ENCODE measurements at places on chromosomes 16 and 17.

DNA sequence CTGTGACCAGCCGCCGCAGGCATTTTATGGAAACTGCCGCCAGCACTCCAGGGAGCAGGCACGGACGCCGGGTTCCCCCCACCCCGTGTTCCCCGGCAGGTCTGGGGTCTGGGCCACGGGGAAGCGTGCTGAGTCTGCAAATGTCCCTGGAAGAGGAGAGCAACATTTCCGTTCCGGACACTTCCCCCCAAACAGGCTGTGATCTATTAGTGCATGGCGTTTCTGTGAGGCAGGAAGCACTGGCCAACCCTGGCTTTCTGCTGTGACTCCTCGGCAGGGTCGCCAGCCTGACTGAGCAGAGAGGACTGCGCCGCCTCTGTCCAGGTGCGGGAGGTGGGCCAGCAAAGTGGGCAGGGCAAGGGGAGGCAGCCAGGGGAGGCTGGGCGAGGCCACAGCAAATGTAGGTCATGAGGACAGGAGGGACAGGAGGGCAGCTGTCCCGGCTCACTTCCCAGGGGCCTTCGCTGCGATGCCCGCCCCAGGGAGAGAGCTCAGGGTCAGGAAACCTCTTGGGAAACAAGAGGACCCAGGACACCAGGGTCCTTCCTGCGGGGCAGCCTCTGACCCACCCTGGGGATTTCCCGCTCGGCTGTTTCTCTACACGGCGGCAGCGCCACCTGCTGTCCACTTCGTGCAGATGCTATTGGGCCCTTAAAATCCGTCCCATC lies 9.5 kb downstream of the FOXF1 start:
- H3K27me3 ChIP-seq = no peaks in the 10 kb centered on the region
- H3K36me3 ChIP-seq = no peaks in the 10 kb centered on the region
- no peak overlapping the region for H3K4me3 ChIP-seq
- H3K27ac ChIP-seq = no peak overlapping the region

GRCh38 chr16:68372806-68373205 lies 62.0 kb downstream of the PRMT7 start:
- DNase-seq = no peak
- H3K36me3 ChIP-seq = no peaks in the 10 kb centered on the region
- H3K4me1 ChIP-seq = peaks cover 38% of the 10 kb centered on the region
- H3K27me3 ChIP-seq = no peaks in the 10 kb centered on the region

DNA sequence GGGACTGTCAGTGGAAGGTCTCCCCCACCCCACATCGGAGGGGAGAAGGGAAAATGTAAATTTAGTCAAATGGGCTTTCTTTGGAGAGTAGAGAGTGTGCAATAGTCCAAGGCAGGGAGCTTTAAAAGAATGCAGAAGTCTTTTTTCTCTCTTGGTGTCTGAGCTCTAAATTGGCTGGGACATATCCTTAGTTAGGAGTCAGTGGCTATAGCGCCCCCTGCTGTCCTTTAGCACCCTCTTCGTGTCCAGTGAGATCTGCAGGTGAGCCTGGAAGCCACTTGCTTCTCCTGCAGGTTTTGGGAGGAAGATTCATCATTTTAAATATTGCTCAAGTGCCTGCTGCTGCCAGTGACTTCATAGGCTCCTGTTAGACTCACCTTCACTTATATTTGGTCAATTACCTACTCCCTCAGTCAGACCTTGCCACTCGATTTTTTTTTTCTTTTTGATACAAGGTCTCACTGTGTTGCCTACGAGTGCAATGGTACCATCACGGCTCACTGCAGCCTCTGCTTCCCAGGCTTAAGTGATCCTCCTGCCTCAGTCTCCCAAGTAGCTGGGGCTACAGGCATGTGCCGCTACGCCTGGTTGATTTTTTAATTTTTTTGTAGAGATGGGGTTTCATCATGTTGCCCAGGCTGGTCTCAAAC lies 174.8 kb downstream of the PRKCB start:
- no peaks in the 10 kb centered on the region for H3K36me3 ChIP-seq
- no peaks in the 10 kb centered on the region for H3K27me3 ChIP-seq
- no peak overlapping the region for H3K27ac ChIP-seq
- DNase-seq = peak; percentile 68
- peaks cover 43% of the 10 kb centered on the region for H3K4me1 ChIP-seq

DNA sequence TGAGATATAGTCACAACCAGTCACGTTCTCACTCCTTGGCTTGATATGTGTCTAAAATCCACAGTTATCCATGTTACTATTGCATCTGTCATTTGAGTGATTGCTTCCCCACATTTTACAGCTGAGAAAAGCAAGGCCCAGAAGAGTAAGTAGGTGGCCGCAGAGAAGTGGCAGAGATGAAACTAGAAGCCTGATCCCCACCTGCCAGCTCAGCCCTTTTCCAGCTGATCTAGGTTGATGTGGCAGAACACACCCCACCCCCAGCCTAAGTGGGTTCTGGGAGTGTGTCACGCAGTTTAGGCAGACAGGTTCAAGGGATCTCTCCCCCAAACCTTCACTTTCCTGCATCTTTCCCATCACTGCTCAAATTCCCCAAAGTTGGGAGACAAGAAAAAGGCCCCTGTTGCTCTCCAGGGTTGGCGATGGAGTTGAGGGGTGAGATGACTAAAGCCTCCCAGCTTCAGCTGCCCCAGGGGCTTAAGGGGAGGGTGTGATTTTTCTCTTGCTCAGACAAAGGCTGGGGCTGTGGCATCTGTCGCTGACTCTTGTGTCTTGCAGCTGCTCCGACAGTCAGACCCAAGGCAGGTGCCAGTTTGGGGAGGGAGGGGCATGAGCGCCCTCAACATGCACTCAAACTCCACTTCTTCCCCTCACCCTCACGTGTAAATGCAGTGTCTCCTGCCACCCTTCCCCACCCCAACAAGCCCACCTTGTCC lies 48.9 kb upstream of the LHX1 start:
- H3K36me3 ChIP-seq = no peaks in the 10 kb centered on the region
- no peak overlapping the region for H3K27ac ChIP-seq
- no peaks in the 10 kb centered on the region for H3K4me1 ChIP-seq
- no peak for DNase-seq
- H3K27me3 ChIP-seq = no peaks in the 10 kb centered on the region

Measured in naive thymus-derived CD4-positive, alpha-beta T cell (primary cell).